ENCODE measurements at places on chromosomes 4 and X. TPM values are rescaled to one million over a fixed set of nuclear protein-coding genes. Genes with fewer than 3 reads are reported as not detected.

Gene GAGE12H
- not detected for total RNA-seq

Gene XAGE5
- total RNA-seq = not detected

Gene TEX11
- total RNA-seq = not detected

Gene LAGE3
- total RNA-seq = 34.1 TPM

Gene FAM184B
- total RNA-seq = 0.07 TPM

Gene HOPX
- total RNA-seq = not detected

Gene UGT2B7
- total RNA-seq = not detected

Gene ABCG2
- 4.0 TPM for total RNA-seq

GRCh38 chrX:42664680-42665079 lies 113.3 kb downstream of the PPP1R2C start:
- no peaks in the 10 kb centered on the region for H3K27me3 ChIP-seq
- no peak overlapping the region for H3K27ac ChIP-seq
- no peak overlapping the region for H3K4me3 ChIP-seq
- DNase-seq = no peak
- no peaks in the 10 kb centered on the region for H3K36me3 ChIP-seq
- H3K4me1 ChIP-seq = no peaks in the 10 kb centered on the region

DNA sequence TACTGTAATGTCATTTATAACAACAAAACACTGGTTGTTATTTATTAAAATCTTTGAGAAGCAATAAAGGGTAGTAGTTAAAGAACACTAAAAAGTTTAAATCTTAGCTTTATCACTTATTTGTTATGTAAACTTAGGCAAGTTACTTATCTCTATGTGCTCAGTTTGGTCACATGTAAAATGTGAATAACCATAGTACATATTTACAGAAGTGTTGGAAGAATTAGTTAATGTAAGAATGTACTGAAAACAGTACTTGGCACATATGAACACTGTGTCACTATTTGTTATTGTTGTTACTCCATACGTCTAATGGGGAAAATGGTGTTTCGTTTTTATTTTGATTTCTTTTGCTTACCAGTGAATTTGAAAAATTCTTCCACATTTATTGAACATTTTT lies 9.1 kb downstream of the NEK1 start:
- peaks cover 13% of the 10 kb centered on the region for H3K36me3 ChIP-seq
- no peak overlapping the region for H3K27ac ChIP-seq
- no peaks in the 10 kb centered on the region for H3K27me3 ChIP-seq
- H3K4me1 ChIP-seq = no peaks in the 10 kb centered on the region
- no peak overlapping the region for H3K4me3 ChIP-seq
- no peak for DNase-seq

GRCh38 chr4:138595731-138596460 lies 353.7 kb upstream of the SLC7A11 start:
- H3K4me1 ChIP-seq = no peaks in the 10 kb centered on the region
- no peaks in the 10 kb centered on the region for H3K36me3 ChIP-seq
- H3K27me3 ChIP-seq = no peaks in the 10 kb centered on the region

DNA sequence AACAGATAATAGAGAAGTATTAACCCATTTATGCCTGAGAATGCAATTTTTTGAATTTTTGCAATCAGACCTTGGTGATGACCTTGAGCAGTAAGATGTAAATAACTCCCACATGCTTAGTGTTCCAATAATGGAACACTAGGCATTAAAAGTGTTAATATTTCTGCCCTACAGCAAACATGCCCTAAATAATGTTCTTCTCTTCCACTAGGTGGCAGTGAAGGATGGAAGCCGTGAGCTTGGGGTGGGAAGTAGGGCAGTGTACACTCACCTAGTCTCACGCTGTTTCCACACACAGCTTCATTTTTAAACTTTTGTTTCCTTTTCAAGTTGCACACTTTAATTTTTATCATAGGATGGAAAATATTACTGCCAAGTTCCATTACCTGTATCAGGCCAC lies 613.1 kb upstream of the HS3ST1 start:
- no peak for DNase-seq
- no peaks in the 10 kb centered on the region for H3K27me3 ChIP-seq
- no peak overlapping the region for H3K27ac ChIP-seq
- no peaks in the 10 kb centered on the region for H3K4me1 ChIP-seq
- H3K36me3 ChIP-seq = no peaks in the 10 kb centered on the region
- no peak overlapping the region for H3K4me3 ChIP-seq

GRCh38 chrX:41720125-41720779 lies 3.7 kb upstream of the GPR82 start:
- no peak overlapping the region for H3K4me3 ChIP-seq
- peak; percentile 63 for DNase-seq
- H3K27ac ChIP-seq = no peak overlapping the region
- peaks cover 6% of the 10 kb centered on the region for H3K36me3 ChIP-seq

GRCh38 chr4:154329939-154330338 lies 161.7 kb downstream of the DCHS2 start:
- H3K27ac ChIP-seq = no peak overlapping the region
- H3K36me3 ChIP-seq = no peaks in the 10 kb centered on the region
- no peaks in the 10 kb centered on the region for H3K4me1 ChIP-seq
- DNase-seq = no peak
- H3K4me3 ChIP-seq = no peak overlapping the region

DNA sequence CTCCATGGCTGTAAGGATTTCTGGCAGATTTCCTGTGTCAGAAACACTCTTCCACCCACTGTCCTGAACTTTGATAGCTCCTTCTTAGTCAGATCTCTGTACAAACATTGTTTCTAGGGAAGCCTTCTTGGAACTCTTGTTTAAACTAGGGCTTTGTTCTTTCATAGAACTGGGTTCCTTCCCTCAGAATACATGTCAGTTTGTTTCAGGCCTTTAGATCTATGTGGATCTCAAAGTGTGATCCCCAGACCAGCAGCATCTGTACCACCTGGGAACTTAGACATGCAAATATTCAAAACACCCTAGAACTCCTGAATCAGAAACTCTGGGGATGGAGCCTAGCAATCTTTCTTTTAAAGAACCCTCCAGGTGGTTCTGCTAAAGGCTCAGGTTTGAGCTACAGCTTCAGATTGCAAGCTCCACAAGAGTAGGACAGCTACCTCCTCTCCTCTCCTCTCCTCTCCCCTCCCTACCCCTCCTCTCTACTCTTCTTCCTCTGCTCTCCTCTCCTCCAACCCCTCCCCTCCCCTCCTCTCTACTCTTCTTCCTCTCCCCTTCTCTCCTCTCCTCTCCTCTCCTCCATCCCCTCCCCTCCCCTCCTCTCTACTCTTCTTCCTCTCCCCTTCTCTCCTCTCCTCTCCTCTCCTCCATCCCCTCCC lies 12.7 kb downstream of the RASSF6 start:
- H3K27me3 ChIP-seq = no peaks in the 10 kb centered on the region
- no peak overlapping the region for H3K27ac ChIP-seq

- no peak for DNase-seq
- no peaks in the 10 kb centered on the region for H3K27me3 ChIP-seq
- H3K27ac ChIP-seq = no peak overlapping the region
- no peaks in the 10 kb centered on the region for H3K4me1 ChIP-seq
- H3K4me3 ChIP-seq = no peak overlapping the region
Measured at GRCh38 chr4:132662456-132662855, 486.6 kb upstream of the PCDH10 start.

GRCh38 chr4:24477919-24478318 lies 106.4 kb downstream of the DHX15 start:
- no peaks in the 10 kb centered on the region for H3K4me1 ChIP-seq
- H3K27ac ChIP-seq = no peak overlapping the region
- DNase-seq = peak; percentile 70

DNA sequence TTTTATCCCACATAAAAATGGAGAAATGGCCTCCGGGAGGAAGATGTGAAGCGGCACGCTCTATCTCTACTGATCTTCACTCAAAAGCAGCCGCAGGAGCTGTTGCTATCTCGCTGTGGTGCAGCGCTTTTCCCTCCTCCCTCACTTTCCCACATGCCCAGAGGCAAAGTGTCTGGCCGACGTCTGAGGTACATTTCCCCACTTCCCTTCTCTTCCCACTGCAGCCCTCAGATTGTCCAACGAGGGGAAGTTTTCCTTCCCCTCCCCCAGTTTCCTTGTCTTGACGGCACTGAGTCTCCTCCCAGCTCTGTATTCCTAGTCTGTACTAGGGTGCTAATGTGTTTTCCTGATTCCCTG lies 660 bp upstream of the COL25A1 start:
- no peak overlapping the region for H3K27ac ChIP-seq
- no peak for DNase-seq
- H3K27me3 ChIP-seq = peaks cover 35% of the 10 kb centered on the region
- H3K36me3 ChIP-seq = no peaks in the 10 kb centered on the region
- no peaks in the 10 kb centered on the region for H3K4me1 ChIP-seq

- H3K36me3 ChIP-seq = peaks cover 48% of the 10 kb centered on the region
- H3K4me3 ChIP-seq = no peak overlapping the region
- H3K4me1 ChIP-seq = no peaks in the 10 kb centered on the region
Measured at GRCh38 chr4:1842339-1842895, 13.5 kb downstream of the LETM1 start.
